NCI-H526 treated with DMSO at 0.1 percent for 48 hours (cell line): ENCODE measurements at places on chromosomes 1 and 21.

DNA sequence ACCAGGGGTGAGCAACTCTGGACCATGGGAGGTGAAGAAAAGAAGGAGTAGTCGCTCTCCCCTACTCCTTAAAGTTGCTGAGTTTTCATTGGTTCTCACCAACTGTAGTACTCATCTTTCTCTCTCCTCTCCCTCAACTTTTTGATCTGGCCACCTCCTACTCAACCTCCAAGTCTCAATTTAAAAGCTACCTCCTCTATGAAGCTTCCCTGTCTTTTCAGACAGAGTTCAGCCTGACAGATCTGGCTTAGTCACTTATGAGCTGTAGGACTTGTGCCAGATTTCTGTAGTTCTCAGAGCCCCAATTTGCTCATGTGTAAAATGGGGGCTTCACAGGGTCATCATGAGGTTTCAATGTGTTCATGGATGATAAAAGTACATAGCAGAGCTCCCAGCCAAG lies 34.5 kb upstream of the HTR1D start:
- DNase-seq: no peak

DNA sequence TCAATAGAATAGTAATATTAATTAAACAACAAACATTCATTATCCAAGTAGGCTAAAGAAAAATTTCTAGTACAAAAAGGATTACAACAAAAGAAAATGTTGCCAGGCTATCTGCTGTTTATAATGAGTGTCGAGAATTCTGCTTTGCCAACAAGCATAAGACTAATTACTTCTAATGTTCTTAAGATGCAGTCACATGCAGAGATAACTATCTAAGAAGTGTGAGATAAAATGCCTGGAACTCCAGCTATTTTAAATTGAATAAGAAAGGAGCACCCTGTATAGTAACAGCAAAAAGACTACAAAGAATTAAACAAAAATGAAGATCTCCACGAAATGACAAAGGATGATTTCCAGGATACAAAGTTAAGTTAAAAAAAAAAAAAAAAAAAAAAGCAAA lies 59.9 kb downstream of the APP start:
- no peak for DNase-seq

GRCh38 chr1:36321119-36321951 lies 2.1 kb downstream of the EVA1B start:
- peak; percentile 36 for DNase-seq

- no peak for DNase-seq
Observed at GRCh38 chr1:218658899-218659298, 313.8 kb downstream of the TGFB2 start.

- no peak for DNase-seq
Observed at GRCh38 chr1:1093610-1093943, 19.5 kb upstream of the RNF223 start.

DNA sequence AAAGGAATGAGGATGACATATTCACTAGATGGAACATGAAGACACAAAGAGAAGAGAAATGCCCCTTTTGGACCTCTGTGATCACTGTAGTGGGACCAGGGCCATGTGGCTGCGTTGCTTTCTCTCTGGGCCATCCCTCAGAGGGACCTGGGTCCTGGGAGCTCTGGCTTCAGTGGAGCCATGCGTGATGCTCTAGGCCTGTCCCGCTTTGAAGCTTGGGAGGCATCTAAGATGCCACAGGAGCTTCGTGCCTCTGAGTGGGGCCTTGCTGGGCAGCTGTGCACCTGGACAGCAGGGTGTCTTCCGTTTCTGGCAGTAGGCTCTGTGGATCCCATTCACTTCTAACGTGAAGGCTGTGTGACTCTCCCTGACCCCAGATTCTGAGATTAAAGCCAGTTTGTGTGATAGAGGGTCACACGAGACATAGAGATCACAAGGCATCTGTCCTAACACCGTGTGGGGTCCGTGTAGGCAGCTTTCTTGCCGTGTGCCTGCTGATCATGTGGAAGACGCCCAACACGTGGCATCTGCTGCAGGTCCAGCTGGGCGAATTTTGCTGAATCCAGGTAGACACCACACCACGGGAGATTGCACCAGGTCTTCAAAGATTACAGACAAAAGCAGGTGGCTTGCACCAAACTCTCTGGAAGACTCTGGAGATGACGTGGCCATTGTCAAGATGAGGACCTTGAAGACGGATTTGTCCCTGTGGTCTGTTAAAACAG lies 17.2 kb upstream of the PRSS38 start:
- DNase-seq: no peak

- DNase-seq: no peak
Observed at GRCh38 chr1:48107516-48107915, 110.3 kb upstream of the TRABD2B start.

DNA sequence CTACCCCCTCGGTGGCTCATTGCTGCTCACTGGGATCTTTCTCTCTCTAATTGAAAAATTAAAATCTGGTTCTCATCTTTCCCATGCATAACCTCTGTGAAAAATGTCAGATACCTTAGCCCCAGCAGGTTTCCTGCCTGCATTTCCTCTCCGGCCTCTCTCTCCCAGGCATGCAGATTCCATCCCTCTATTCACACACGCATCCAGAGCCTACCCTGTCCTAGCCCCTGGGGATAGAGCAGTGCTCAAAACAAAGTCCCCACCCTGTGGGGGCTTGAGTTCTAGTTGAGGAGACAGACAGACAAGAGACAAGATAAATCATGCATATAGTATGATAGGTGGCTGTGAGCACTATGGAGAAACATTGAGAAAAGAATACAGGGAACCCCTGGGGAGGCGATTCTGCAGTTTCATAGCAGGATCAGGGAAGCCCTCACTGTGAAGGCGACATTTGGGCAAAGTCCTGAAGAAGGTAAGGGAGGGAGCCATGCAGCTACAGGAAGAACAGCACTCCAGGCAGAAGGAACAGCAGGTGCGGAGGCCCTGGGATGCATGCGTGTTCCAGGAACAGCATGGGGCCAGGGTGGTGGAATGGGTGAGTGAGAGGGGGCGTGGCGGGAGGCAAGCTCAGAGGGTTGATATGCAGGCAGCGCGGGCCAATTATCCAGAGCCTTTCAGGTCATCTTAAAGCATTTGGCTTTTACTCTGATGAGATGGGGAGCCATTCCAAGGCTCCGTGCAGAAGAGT lies 3.5 kb upstream of the BSND start:
- DNase-seq: no peak
